ENCODE measurements at places on chromosomes 1 and 21.

- peak; percentile 86 for DNase-seq
Measured at GRCh38 chr1:112247036-112247597, 148.9 kb upstream of the CTTNBP2NL start.

DNA sequence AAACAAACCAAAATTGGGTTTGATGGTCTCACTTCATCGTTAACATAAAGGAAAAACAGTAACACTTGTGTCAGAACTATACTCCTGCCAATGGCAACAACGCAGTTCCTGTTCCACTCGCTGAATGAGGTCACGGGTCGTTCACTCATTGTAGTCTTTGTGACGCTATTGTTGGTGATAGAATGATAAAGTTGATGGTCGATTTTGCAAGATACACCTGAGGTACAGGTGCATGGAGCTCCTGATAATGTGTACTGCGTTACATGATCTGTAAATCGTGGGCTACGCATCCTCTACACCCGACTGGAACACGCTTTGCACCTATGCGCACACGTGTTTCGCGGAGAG, 391 bp upstream of the CENPS start:
- no peak for DNase-seq

GRCh38 chr1:244583358-244583982, 69.5 kb upstream of the DESI2 start:
- no peak for DNase-seq

DNA sequence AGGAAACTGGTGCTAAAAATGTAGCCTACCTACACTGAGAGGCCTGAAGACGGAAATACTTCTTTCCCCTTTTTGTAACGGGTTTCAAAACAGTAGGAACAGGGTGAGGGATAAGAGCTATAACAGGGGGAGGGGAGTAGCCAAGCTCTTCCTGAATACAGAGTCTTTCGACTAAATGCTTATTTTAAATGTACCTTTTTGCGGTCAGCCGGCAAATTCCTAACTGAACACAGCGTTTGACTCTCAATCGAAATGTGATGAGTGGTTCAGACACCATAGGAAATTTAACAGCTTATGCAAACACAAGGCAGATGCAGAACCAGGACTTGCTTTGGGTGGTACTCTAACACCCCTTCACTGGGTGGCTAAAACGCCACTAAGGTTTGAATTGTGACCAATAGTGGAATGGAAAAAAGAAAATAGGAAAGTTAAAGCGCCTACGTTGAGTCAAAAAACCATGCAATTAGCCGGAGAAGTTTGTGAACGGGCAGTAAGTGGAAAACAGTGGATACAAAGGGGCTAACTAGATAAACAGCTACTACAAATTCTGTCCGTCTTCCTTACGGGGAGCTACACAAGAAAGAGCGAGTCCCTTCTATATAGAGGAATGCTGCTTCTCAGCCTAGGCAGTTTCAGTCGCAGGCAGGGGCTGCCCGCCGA, 1.7 kb downstream of the EGLN1 start:
- DNase-seq = peak; percentile 42

GRCh38 chr1:154777154-154777553, 92.9 kb downstream of the KCNN3 start:
- no peak for DNase-seq

DNA sequence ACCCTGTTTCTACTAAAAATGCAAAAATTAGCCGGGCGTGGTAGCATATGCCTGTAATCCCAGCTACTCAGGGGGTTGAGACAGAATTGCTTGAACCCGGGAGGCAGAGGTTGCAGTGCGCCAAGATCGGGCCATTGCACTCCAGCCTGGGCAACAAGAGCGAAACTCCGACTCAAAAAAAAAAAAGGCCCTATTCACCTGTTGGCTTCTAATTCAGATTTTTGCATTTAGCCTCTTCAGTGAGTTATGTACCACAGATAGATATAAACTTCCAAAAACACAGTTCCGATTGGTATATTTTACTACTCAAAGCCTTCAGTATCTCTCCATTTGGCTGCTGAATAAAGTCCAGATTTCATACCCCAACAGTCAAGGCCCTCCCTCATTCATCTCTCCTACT, 42.7 kb downstream of the POU2F1 start:
- DNase-seq = no peak

DNA sequence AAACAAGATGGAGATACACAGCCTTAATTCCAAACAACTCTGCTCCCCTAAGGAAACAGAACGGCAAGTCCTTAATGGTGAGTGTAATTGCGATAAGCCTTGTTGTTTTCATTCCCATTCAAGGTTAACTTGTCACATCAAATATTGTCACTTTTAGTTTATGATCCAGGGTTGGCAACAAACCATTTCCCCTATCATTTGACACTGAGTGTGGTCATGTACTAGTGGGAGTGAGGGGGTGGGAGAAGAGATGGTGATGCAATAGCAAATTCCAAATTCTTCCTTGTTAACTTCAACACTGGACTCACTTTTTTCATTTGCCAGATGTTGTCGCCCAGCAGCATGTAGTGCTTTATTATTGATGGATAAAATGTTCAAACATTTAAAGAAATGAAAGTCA, 140.4 kb downstream of the ZNF326 start:
- DNase-seq = no peak

GRCh38 chr1:50181027-50181663, 72.4 kb downstream of the ELAVL4 start:
- no peak for DNase-seq

DNA sequence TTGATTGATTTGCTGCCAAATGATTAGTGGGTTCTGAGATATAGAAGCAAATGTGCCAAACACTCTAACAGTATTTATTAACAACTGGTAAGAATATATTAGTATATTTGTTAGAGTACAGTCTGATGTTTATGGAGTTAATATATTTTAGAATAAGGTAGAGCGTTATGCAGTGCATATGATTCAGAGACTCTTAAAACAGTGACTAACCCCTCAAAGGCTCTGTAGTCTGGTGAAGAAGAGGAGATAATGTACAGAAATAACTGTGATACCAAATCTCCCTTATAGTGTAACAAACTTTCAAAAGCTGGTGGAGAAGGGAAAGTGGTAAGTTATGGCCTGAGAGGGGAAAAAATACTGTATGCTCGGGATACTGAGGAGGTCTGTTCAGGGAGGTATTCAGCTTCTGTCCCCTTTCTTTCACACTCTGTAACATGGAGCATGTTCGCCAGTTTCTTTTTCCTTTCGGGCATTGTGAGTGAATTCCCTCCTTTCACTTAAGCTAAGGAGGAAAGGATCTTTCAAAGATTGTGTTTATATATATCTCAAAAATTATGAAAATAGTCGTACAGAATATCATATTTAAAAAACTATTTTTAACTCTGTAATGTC, 121.2 kb downstream of the ADGRL2 start:
- DNase-seq = no peak

GRCh38 chr1:90201467-90202358, 206.8 kb downstream of the ZNF326 start:
- DNase-seq = no peak

- no peak for DNase-seq
Measured at GRCh38 chr1:12384836-12385456, 155.1 kb downstream of the VPS13D start.

GRCh38 chr1:54833121-54833520, 32.0 kb upstream of the TTC22 start:
- DNase-seq = no peak

DNA sequence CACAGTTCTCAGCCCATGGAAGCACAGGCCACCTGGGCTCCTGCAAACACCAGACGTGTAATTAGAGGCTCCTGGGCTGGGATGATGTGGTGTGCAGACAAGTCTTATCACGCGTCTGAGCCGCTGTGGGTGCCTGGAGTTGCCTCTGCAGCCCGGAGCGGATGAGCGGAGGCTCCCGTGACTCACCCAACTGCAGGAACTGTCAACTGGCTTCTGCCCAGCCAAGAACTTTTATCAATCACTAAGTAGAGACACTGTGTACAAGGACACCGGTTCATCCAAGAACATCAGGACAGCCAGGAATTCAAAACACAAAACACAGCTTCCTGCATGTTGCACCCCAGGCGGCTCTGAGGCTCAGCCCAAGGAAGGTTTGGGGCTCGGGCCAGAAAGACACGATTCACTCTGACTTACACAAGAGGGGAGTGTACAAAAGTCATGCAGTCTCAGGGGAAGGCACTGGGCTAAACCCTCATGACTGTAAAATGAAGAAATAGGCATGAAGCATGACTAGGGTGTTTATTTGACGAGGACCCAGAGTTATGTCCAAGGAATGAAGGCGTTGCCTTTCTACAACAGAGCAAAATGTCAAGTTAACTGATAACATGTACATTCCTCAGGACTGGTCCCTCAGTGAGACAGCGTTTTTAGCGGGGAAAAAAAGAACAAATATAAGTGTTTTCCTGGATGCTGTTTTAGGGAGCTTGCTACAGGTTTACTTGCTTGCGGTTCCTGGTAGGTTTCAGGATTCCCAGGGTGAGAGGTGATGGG, 21.1 kb downstream of the ERRFI1 start:
- peak; percentile 66 for DNase-seq

DNA sequence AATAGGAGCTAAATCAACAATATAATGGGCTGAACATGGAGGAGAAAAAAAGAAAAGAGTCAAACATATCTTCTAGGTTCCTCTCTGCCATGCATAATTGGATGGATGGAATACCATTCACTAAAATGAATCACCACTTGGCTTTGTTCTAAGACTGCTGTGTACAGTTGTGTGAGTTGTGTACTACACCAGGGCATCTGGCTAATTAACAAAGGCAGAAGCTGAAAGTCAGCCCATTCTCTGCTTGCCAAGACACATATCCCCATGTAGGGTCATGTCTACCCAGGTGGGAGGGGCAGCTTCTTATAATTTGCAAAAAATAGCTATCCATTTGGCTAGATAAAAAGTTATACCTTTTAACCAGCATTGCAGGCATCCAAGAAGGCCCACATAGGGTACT, 21.0 kb downstream of the JUN start:
- DNase-seq = no peak

- DNase-seq = peak; percentile 86
Measured at GRCh38 chr1:61741711-61742619, at the start of gene PATJ. Gene PATJ, plus strand, starts transcription at chr1:61742480. Its CDS starts 20,413 bp downstream, at chr1:61762893.

- no peak for DNase-seq
Measured at GRCh38 chr1:93822730-93823425, 56.1 kb downstream of the DNTTIP2 start.

GRCh38 chr21:28669321-28669720, 323.4 kb downstream of the LTN1 start:
- DNase-seq = no peak

GRCh38 chr1:243343970-243344937, 88.4 kb downstream of the SDCCAG8 start:
- DNase-seq = peak; percentile 84

- no peak for DNase-seq
Measured at GRCh38 chr1:3460672-3461131, 6.2 kb downstream of the ARHGEF16 start.

DNA sequence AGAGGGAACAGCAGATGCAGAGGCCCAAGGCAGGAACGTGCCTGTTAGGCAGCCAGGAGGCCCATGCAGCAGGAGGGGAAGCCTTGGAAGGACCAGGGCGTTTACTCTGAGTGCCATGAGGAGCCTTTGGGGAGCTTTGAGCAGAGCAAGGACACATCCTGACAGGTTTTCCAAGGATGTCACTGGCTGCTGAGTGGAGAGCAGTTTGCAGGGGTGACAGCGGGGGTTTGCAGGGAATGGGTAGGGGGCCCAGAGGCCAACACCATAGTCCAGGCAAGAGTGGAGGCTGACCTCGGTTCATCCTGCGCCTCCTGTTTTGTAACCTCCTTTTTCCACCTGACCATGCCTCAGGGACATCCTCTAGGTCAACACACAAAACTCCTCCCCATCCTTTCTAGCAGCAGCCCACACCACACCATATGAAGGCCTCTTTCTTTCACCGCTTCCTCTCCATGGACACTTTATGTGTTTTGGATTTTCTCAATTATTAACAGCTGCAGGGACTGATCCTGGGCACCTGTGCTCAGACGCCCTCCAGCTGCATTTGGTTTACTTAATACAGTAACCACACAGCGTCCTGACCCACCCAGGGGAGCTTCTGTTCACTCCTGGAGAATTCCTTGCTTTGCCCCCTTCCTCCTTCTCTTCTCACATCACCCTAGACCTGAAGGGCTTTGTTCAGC, 528.5 kb downstream of the MATN1 start:
- no peak for DNase-seq

DNA sequence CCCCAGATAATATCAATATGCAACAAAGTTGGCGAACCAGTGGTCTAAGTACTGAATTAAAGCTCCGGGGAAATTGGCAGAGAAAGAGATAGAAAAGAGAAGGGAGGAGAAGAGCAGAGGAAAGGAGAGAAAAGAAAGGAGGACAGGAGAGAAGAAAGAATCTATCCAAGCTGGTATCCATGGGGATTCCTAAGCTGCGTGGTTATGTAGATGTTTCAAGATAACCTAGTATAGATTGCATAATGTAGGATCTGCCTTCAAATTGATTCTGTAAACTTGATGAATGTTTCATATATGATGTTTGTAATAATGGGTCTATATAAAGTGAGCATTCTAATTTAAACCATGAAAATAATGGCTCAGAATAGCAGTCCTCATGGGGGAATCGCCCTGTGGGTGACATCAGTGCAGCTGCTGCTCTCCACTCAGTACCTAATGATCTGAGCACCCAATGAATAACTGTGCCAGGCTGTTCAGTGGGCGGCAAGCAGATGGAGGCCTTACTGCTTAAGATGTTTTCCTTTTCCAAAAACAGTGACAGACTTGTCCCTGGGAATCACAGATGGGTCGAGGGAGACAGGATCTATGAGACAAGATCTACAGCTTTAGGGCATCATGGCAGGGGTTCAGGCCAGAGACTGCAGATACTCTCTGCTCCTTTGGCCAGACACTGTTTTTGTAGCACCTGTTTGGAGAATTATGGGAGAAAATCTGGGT, 78.0 kb downstream of the LAMC2 start:
- DNase-seq = no peak

GRCh38 chr1:212607913-212608391, 609 bp upstream of the ATF3 start:
- no peak for DNase-seq

DNA sequence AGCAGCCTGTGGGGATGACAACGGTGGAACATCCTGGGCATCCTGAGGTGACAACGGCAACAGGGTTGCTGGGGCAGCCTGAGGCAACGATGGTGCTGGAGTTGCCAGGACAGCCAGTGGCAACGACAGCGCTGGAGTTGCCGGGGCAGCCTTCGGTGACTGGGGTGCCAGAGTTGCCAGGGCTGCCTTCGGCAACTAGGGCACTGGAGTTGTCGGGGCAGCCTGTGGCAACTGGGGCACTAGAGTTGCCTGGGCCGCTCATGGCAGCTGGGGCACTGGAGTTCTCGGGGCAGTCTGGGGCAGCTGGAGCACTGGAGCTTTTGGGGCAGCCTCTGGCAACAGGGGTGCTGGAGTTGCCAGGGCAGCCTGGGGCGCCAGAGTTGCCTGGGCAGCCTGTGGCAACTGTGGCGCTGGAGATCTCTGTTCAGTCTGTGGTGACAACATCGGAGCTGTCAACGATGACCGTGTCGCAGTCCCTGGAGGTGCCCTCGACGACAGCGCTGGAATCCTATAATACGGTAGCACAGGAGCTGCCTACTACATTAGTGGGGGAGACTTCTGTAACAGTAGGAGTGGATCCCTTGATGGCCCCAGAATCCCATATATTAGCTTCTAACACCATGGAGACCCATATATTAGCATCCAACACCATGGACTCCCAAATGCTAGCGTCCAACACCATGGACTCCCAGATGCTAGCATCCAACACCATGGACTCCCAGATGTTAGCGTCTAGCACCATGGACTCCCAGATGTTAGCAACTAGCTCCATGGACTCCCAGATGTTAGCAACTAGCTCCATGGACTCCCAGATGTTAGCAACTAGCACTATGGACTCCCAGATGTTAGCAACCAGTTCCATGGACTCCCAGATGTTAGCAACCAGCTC, 8.2 kb downstream of the SON start:
- DNase-seq = no peak

GRCh38 chr1:168110896-168111545, 25.7 kb downstream of the GPR161 start:
- no peak for DNase-seq

All from NCI-H2081 (cell line).